ENCODE measurements at places on chromosomes 13 and 19.

- no peak for DNase-seq
Observed at GRCh38 chr13:75326173-75327134, 155.5 kb downstream of the TBC1D4 start.

GRCh38 chr19:14611051-14611450 is 28.2 kb downstream of the CLEC17A start:
- no peak for DNase-seq

DNA sequence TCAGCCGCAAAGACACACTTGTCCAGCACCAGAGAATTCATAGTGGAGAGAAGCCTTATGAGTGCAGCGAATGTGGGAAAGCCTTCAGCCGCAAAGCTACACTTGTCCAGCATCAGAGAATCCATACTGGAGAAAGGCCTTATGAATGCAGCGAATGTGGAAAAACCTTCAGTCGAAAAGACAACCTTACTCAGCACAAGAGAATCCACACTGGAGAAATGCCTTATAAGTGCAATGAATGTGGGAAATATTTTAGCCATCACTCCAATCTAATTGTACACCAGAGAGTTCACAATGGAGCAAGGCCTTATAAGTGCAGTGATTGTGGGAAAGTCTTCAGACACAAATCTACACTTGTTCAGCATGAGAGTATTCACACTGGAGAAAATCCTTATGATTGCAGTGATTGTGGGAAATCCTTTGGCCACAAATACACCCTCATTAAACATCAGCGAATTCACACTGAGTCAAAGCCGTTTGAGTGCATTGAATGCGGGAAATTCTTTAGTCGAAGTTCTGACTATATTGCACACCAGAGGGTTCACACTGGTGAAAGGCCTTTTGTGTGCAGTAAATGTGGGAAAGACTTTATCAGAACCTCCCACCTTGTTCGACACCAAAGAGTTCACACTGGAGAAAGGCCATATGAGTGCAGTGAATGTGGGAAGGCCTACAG is 6.8 kb downstream of the ZNF134 start:
- DNase-seq: no peak

- peak; percentile 26 for DNase-seq
Observed at GRCh38 chr19:12126707-12127106, 13.4 kb downstream of the ZNF20 start.

DNA sequence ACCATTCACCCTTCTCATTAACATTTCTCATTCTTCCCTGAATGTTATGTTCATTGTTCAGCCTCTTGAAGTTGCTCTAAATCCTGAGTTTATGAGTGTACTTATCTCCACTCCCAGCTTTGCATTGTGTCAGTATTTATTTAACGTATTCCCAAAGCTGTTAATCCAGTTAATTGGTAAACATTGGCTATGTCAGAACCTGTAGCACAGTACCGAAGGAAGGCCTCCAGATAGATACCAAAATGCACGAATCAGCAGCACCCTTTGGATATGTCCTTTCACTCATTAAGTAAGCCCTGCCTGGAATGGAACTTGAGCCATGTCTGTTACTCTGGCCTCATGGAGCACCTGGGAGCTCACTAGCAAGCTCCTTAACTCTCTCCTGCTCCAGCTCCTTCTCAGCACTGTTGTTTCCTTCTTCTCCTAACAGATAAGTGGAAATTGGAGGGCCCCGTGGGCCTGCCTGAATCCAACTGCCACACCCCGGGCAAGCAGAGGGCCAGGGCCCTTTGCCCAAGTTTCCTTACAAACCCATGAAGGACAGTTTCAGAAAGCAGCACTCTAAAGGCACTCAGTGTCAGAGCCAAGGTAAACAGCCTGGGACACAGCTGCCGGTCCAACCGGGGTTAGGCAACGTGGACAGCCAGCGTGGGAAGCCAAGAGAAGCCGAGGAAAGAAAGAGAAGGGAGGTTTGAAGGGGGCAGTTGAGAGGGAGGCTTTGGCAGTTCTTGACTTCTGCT is 155.0 kb upstream of the SERP2 start:
- no peak for DNase-seq

GRCh38 chr13:99847318-99847750 is 124.2 kb downstream of the ZIC5 start:
- DNase-seq: no peak

GRCh38 chr13:97226013-97226412 is 3.9 kb downstream of the MBNL2 start:
- no peak for DNase-seq

DNA sequence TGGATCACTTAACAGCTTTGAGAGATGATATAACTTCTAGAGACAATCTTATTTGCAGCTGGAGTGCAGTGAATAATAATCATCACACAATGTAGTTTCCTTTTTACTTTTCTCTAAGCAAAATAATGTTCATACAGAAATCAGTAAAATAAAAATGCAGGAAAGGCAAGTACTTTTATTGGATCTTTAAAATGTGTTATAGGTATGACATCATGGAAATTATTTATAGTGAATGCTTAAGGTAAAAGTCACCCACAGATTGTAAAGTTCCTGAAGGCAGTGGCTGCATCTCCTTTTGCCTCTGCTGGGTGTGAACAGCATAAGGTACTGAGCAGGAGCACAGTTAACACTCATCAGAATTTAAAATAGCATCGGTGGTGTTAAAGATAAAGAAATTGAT is 17.3 kb upstream of the IL17D start:
- DNase-seq: no peak

- no peak for DNase-seq
Observed at GRCh38 chr13:89951341-89951740, 1396.1 kb upstream of the MIR17HG start.

GRCh38 chr13:27634791-27635190 is 13.1 kb downstream of the POLR1D start:
- DNase-seq: no peak

DNA sequence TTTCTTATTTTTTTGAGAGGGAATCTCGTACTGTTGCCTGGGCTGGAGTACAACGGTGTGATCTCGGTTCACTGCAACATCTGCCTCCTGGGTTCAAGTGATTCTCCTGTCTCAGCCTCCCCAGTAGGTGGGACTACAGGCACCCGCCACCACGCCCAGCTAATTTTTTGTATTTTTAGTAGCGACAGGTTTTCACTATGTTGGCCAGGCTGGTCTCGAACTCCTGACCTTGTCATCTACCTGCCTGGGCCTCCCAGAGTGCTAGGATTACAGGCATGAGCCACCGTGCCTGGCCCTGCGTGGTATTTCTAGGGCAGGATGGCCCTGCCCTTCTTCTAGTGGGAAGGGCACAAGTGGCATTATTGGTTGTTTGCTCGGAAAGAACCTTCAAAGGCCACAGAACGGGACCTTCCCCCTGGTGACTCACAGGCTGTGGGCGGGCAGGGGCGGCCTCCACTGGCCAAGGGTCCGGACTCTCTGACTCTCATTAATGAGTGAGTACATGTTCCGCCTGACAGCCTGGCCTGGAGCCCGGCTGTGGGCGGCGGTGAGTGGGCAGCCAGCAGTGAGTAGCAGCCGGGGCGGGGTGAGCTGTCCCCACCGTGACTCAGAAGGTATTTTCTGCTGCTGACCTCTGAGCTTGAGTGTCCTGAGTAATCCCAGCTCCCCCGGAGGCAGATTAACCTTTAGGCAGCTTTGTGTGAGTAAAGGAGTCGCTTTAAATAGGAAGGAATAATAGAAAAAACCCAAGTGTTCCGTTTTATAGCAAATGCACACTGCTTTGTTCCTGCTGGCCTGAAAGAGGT is 5.1 kb downstream of the DOT1L start:
- peak; percentile 99 for DNase-seq

DNA sequence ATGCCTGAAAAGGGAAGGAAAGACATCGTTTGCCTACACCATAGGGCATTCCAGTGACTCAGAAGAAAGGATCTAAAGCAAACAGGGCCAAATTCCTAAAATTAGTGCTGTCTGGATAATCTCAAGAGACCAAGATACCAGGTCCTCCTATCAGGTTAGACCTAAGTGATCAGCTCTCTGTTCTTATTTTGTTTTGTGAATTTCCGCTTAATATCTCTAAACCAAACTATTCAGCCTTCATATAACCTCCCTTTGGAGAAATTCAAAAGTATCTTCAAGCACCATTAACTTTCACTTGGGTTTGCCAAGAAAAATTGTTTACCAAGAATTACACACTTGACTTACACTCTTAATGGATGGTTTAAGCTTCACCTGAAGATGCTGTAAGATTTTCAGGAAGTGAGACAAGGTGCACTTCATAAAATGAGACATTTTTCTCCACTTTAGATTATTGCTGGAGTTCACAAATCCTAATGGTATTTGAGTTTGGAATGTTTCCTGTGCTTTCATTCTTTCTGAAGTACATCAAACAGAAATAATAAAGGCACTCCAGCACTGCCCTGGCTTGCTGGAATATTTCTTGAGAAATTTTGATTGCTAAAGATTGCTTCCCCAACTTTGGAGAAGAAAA is 376.1 kb downstream of the LMO7 start:
- DNase-seq: peak; percentile 9

DNA sequence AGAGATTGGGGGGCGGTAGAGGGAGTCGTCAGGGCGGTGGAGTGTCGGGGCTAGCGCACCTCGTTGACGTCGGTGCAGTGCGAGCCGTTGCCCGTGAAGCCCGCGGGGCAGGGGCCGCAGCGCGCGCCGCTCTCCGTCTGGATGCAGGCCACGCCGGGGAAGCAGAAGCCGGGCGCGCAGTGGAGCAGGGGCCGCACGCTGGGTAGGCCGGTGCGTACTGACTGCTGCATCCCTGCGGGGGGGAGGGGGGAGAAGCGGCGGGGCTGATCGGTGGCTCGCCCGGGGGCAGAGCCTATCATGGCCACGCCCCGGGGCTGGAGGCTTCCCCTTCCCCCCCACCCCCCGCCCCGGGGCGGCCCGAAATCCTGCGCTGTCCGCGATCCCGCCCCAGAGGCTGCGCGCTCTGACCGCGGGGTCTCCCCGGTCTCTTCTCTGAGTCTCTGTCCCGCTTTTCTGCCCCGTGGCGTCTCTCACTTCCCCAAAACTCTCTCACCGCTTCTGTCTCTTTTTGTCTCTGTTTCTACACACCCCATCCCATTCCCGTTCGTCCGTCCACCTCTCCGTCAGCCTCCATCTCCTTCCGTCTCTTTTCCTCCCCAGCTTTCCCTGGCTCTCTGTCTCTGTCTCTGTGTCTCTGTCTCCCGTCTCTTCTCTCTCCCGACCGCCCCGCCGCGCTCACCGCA is 1.1 kb downstream of the COMP start:
- DNase-seq: peak; percentile 36

All from ELR (cell line).